ENCODE measurements at places on chromosomes 7 and 10.
A peak's percentile ranks its signal among the peaks of the same experiment; 100 is the strongest.

- no peak for DNase-seq
Measured at GRCh38 chr7:36369171-36369570, 20.5 kb upstream of the ANLN start.

GRCh38 chr7:64946772-64947171 lies 43.7 kb downstream of the ZNF273 start:
- peak; percentile 20 for DNase-seq

DNA sequence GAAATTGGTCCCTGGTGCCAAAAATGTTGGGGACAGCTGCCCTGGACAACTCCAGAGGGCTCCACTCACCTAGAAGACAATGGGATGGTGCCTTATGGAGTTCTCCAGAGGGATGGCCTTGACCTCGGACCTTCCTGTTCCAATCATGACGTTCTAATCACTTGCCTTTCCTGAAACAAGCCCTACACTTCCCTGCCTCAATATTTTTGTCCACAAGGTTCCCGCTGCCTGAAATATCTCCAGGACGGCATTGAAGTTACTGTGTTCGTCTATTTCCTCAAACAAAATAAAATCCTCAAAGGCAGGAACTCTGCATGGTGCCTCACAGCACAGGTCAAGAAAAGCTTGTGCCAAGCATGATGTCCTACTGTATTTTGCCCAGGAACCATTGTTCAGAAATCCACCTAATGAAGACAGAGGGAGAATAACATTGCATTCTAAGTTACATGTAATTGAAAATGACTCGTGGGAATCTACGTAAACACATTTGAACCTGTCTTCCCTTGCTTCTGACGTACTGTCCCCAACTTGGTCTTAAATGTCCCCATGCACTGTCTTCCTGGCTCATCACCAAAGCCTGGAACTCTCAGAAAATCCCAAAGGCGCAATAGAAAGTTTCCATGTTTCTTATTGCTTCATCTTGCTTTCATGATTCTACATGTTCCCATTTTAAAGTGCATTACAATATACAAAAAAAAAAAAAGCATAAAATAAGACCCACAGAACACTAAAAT lies 342.3 kb upstream of the NRP1 start:
- DNase-seq, result no peak

GRCh38 chr10:133235265-133235855 lies 2.3 kb upstream of the VENTX start:
- no peak for DNase-seq

DNA sequence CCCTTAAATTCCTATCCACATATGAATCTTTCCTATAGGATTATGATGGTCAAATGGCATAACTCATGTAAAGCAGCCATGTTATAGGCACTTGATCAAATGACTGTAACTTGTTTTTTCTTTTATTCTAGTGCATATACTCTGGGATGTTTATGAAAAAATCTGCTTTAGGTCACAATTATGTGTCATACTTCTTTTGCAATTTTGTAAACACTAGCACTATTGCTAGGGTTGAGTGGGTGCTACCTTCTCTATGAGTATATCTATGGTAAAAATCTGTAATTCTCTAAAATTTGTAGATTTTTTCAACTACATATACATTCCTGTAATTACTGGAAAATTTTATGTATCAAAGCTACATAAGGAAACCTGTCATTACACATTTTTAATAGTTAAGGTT lies 50.0 kb downstream of the HGF start:
- no peak for DNase-seq

GRCh38 chr7:115208710-115209560 lies 287.0 kb downstream of the MDFIC start:
- DNase-seq, result no peak

- peak; percentile 73 for DNase-seq
Measured at GRCh38 chr7:12570168-12570533, 369 bp upstream of the SCIN start.

DNA sequence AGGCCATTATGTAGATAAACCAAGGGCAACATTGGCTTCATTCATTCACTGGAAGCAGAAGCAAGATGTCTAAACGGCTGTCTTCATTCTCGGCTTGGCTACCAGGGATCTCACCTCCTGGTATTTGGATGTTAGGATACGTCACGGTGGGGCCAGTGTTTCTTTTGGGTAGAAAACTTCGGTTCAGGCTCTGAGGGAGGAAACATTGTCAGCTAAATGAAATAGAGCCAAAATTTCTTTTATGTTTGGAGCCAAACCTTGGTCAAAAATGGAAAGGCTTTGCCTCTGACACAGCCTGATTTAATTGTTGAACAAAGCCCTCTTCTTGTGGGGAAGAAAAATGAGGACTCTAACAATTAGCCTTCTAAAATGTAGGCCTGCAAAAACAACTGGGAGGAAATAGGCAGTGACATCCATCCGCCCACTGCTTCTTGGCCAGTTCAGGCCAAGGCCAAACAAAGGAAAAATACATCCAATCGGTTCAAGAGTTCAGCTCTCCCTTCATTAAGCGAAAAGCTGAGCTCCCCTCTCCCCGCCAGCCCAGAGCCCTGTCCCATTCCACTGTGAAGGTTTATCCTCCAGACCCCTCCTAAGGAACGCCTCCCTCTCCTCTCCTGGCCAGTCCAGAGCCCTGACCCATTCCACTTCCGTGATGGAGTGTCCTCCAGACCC lies 44.4 kb downstream of the PFKFB3 start:
- DNase-seq, result no peak

DNA sequence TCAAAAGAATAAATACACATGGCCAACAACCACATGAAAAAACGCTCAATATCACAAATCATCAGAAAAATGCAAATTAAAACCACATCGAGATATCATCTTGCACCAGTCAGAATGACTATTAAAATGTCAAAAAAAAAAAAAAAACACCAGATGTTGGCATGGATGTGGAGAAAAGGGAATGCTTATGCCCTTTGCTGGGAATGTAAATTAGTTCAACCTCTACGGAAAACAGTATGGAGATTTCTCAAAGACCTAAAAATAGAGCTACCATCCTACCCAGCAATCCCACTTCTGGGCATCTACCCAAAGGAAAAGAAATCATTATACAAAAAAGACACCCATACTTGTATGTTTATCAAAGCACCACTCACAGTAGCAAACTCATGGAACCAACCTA lies 45.0 kb upstream of the DIP2C start:
- no peak for DNase-seq

DNA sequence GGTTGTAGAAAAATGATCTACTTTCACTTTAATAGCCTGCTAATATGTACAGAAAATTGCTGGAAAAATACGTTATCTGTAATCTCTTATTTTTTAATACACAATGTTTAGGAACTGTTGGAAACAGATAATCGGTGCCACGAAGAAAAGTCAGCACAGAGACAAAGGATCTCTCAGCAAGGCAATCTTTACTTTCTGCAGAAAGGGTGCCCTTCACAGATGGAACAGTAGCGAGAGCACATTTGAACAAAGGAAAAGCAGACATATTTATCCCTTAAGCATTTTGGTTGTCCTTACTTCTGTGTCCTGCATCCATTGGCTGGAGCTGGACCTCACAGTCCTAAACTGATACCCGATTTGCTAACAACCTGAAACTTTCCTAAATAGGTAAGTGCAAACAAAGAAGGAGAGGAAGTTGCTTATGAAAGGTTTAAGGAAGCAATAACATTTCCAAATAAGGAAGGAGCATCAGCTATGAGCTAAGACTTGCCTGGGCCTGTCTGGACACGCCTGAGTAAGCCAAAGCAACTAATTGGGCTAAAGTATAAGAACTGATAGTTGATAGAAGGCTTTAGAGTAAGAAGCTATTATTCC lies 640.0 kb downstream of the SH2D4B start:
- DNase-seq, result no peak

DNA sequence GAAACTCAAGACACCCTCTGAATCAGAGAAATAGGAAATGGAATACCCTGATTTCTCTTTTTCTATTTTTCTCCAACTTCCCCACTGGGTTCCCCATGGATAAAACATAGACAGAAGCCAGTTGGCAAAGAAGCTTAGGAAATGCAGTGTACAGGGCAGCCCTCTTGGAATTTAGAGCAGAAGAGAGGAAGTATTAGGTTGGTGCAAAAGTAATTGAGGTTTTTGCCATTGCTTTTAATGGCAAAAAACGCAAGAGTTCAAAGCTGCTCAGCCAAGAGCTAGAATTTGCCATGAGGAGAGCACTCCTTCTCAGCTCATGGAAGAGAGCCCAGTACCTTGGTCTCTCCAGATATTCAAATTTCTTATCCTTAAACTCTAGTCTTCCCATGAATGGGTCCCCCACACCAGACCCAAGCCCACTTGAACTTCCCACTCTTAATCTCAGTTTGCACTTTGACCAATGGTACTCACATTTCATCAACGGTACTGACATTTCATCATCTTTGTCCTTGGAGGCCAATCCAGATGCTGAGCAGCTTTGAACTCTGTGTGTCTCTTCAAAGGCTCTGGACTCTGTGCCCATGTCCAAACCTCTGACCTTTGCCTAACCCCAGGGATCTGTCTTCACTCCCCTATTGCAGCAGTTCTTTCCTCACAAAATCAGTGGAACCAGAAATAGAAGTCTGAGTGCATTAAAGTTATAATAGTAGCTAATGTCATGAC lies 73.2 kb upstream of the PPP1R3C start:
- no peak for DNase-seq

- no peak for DNase-seq
Measured at GRCh38 chr7:2886391-2886790, 42.3 kb upstream of the GNA12 start.

GRCh38 chr10:58010073-58010702 lies 257.5 kb downstream of the IPMK start:
- no peak for DNase-seq

DNA sequence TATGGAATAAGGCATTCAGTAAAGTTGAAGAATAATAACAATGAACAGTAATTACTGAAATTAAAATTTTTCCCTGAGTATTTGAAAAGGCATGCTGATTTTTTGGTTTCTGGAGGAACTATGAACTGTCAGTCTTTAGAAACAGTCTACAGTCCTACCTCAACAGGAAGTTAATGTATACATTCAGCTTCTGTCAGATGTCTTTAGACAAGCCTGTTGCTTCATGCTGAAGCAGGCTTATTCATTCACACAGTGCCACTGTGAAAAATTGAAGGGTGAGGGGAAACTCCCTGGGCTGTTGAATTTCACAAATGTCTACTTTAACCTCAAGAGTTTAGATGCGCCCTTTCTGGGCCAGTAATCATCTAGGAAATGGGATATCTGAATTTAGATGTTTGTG lies 3.5 kb downstream of the NRF1 start:
- peak; percentile 56 for DNase-seq

GRCh38 chr7:119936836-119937235 lies 336.1 kb upstream of the KCND2 start:
- no peak for DNase-seq

GRCh38 chr10:113858541-113858940 lies 4.1 kb downstream of the NHLRC2 start:
- DNase-seq, result no peak

DNA sequence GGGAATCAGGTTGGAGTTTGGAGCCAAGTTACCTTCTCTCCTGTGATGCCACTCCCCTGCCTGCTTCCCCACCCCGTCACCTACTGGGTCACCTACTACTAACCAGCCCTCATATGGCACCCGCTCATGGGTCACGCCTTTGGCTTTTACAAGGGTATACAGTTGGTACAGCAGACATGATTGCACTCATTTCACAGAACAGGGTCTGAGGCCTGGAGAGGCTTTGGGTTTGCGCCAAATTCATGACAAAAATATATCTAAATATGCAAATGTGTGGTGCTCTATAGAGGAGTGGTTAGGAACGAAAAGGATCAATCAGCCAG lies 10.7 kb downstream of the CRYGN start:
- DNase-seq, result no peak

GRCh38 chr10:123678376-123678775 lies 12.2 kb downstream of the GPR26 start:
- no peak for DNase-seq

- no peak for DNase-seq
Measured at GRCh38 chr7:24323961-24324480, 40.0 kb downstream of the NPY start.

DNA sequence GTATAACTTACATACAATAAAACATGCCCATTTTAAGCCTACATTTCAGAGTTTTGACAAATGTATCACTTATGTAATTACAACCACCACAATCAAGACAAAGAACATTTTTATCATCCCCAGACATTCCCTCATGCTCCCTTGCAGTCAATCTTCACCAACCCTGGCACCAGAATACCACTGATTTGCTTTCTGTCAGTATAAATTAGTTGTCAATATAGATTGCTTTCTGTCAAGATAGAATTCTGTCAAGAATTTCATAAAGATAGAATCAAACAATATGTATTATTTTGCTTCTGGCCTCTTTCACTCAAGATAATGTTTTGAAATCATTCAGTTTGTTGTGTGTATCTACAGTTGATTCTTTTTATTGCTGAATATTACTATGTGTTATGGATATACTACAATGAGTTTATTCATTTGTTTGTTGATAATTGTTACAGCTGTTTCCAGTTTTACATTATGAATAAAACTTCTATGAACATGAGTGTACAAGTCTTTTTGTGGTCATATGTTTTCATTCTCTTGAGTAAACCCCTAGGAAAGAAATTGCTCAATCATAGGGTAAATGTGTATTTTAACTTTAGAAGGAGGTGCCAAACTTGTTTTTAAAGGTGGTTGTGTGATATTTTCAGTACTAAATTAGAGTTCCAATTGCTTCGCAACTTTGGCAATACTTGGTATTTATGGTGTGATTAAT lies 56.9 kb downstream of the IFIT5 start:
- DNase-seq, result no peak

DNA sequence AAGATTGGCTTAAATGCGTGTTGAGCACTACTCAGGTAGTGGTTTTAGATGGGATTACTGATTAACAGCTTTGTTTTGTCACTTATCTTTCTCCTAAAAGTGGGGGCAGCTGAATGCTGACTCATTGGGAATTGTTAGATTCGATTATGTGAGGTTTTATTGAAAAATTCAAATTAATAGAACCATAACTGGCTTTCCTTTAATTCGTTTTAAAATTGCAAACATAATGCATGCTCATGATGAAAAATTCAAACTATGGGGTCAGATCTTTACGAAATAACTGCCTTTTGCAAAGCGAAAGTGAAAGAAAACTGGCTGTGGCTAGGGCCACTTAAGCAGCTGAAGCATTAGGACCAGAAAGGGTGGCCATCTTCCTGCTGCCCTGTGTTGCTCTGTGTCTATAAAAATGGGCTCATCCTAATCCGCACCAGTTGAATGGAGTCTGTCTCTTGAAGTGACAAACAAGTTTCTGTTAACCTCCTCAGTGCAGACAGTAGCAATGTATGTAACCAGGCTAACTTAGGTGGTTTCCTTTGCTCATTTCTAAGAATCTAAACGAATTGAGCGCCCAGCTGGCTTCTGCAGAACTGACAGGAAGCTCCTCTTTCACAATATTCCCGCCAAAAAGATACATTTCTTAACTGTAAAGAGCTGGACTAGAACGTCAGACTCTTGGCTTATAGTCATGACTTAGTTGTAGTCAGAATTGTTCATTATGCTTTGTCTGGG lies 27.8 kb downstream of the DENND10 start:
- peak; percentile 41 for DNase-seq

GRCh38 chr10:53765311-53765710 lies 992.7 kb upstream of the MBL2 start:
- no peak for DNase-seq

- DNase-seq, result no peak
Measured at GRCh38 chr10:125846894-125847293, 23.5 kb downstream of the BCCIP start.

- no peak for DNase-seq
Measured at GRCh38 chr10:76543655-76544054, 1094.0 kb downstream of the KCNMA1 start.
